Inflammatory macrophage (primary cell): ENCODE measurements at places on chromosomes 1 and 21.
A peak's percentile ranks its signal among the peaks of the same experiment; 100 is the strongest.

DNA sequence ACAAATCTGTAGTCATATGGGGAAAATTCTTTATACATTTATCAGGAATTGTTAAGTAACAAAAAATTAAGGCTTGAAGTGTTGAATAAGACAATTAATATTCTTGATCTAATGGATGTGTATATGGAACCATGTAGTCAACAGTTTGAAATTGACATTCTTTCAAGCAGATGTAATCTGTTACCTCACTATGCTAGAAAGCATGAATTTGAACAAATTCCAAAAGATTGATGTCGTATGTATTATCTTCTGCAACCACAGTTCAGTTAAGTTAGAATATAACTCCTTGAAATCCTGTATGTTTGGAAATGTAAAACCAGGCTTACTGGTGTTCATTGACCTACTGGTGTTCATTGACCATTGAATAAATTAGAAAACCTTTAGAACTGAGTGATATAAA lies 16.1 kb downstream of the CCDC18 start:
- DNase-seq, result no peak

- DNase-seq, result no peak
Observed at GRCh38 chr1:56533197-56533596, 46.2 kb downstream of the PLPP3 start.

DNA sequence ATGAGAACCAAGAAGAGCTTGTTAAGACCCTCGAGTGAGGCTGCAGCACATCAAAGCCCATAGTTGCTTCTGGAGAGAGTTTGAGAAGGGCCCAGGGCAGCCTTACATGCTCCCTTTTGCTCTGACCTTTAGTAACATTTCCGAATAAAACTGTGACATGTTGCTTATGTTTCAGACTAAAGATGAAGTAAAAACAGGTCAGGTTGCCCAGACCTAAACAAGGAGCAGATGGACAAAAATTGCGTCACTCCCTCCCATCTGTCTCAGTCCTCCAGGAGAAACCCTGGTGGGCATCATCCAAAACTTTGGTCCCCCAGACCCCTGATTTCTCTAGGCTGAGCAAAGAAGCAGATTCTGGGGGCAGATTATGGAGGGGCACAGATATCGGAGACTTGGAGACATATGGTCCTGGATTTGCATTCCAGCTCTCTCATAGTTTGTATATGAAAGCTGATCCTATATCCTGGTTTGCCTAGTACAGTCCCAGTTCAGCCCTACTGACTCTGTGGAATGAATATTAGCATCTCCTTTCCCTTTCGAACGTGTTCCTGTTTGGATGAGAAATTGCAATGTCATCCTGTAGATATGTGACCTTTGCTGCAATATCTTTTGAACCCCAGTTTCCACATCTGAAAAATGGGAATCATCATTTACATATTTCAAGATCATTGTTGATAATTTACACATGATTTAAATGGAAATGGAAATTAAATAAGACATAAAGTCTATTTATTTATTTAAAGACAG lies 304.9 kb upstream of the USP24 start:
- DNase-seq, result no peak

- peak; percentile 3 for DNase-seq
Observed at GRCh38 chr1:213050745-213051126, 305 bp upstream of the RPS6KC1 start.

- no peak for DNase-seq
Observed at GRCh38 chr1:119133987-119134386, 6.5 kb downstream of the WARS2 start.

- no peak for DNase-seq
Observed at GRCh38 chr1:103616362-103616761, 865 bp upstream of the AMY2A start.

DNA sequence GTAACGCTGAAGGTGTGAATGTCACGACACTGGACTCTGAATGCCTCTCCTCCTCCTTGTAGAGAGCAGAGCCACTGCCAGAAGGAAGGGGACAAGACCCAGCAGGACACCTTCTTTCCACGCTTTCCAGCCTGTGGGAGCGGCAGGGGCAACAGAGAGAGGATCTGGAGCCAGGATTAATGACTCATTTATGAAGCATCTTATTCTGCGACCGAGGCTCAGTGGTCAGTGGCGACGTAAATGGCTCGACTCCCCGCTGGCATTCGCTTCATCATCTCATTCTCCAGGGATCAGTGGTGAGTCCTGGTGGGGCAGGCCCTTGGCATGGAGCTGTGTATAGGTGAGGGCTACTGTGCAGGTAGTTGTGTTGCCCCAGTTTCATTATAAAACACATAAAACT lies 4.6 kb downstream of the SLC37A1 start:
- no peak for DNase-seq

DNA sequence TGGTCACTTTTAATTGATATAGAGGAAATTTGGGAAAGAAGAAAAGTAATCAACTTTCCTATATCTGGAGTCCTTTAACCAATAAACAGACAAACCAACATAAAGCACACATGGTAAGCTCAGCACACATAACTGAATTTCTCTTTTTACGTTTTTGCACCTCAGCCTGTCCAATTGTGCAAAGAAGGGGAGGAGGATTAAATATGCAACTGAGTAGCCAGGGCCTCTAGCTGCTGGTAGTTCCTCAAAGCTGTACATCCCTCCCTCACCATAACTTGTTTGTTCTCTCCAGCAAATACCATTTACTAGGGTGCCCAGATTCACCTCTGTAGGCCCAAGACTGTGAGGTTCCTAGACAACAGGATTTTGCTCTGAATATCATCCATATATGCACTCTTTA lies 25.4 kb downstream of the ST6GALNAC5 start:
- no peak for DNase-seq

DNA sequence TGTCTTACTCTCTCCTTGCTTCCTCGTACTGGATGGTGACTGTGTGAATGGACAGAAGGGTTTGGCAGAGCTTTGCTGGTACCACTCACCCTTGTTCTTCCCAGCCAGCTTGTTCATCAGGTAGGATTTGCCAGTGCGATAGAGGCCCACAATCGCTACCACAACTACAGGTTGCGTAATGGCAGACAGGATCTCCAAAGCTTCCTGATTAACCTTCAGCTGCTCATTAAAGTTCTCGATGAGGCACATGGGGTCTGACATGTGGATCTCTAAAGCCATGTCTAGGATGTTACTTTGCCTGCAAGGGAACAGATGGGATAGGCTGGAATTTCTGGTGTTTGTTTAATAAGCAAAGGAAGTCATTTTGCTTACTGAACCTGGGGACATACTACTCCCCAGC lies 3.4 kb downstream of the GBP5 start:
- no peak for DNase-seq
